ENCODE measurements at places on chromosomes 12 and 14.

- no peak for DNase-seq
Observed at GRCh38 chr14:47085678-47086077, 434.1 kb upstream of the RPL10L start.

GRCh38 chr12:47504775-47505446 lies 200.9 kb downstream of the RPAP3 start:
- DNase-seq, result peak; percentile 84

- DNase-seq, result no peak
Observed at GRCh38 chr12:71790331-71790730, 35.7 kb downstream of the RAB21 start.

DNA sequence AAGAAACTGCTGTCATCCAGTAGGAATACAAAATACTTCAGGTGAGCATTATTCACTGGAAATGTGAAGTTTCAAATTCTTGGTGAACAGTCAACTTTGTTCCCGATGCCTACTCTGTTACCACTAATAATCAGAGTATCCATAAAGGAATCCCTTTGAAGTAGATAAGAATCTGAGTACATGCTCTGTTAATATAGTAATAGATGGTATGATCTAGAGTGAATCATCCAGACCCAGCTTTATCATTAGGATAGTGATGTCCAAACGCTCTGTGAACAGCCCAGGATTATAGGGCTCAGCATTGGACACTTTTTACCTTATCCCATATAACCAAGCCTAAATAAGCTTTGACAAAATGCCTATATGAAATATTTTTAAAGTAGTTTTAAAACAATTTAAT lies 33.3 kb downstream of the PPP2R3C start:
- no peak for DNase-seq

DNA sequence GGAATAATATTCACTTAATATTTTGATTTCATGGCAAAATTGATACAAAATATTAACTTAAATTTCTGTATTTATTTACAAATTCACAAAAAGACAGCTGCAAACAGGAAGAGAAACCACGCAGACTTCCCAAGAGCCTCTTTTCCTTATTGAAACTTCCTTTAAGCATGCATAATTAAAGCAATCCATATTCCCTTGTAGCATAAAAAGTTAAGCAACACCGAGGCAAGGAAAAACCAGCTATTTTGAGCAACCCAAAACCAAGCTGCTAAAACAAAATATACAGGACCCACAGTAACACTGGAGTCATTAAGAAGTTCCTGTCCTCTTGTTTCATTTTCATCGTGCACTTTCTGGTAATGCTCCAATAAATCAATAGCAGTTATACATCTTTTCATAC lies 58.0 kb downstream of the EEA1 start:
- no peak for DNase-seq

DNA sequence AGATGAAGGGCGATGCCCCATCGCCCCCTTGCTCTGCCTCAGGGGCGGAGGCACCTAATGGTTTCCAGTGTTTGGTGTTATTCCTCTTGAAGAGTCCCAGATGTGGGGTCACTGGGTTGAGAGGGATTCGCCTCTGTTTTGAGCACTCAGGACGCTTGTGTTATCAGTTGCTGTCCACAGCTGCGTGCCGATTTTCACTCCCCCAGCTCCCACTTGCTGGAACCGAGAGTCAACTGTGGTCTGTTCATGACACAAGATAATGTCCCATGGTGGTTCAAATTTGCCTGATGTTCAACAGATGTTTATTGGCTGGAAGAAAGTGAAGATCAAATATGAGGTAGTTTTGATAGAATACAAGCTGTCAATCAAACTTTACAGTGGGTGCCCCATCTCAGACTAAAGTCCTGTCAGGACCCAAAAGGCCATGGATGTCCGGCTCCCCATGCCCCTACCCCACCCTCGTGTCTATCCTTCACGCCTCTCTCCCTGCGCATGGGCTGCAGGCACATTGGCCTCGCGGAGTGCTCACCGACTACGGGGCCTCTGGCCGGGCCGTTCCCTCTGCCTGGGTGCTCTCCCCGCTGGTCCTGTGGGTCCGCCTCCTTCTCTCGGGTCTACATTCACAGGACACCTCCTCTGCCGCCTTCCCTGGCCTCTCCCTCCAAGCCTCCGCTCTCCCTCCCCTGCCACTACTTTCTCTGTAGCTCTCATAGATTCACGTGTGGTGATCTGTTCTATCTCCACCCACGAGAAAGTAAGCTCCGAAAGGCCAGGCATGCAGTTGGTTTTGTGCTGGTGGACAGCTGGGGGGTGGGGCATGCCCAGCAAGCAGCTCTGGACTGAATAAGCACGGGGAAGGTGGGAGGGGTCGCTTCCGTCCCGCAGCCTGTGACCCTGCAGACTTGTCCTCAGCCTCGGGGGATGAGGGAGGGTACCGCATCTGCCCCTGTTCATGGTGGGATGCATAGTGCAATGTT lies 6.8 kb upstream of the TRAF3 start:
- no peak for DNase-seq

- peak; percentile 65 for DNase-seq
Observed at GRCh38 chr12:121334513-121335343, 17.5 kb downstream of the ANAPC5 start.

GRCh38 chr14:28975084-28975483 lies 208.5 kb downstream of the FOXG1 start:
- DNase-seq, result no peak

- peak; percentile 24 for DNase-seq
Observed at GRCh38 chr12:57985685-57986084, 44.3 kb downstream of the ATP23 start.

- DNase-seq, result peak; percentile 25
Observed at GRCh38 chr14:24734917-24735500, 101.0 kb upstream of the GZMB start.

GRCh38 chr12:107092669-107093416 lies 506 bp downstream of the CRY1 start:
- DNase-seq, result peak; percentile 58

GRCh38 chr12:1474041-1474573 lies 120.3 kb downstream of the FBXL14 start:
- DNase-seq, result peak; percentile 99

DNA sequence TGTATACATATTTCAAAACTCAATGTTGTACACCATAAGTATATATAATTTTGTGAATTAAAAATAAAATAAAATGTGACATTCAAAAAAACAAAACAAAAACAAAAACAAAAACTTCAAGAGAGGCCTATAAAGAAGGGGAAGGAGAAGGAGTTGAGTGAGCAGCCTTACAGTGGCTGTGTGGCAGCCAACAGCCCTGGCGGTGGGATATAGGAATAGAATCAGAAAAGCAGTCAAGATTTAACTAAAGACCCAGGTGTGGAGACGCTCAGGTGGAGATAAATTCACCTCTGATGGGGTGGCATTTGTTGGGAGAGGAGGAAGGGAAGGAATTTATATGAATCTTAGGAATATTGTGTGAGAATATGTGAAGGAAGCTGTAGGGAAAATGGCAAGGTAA lies 41.8 kb upstream of the E2F7 start:
- DNase-seq, result no peak

DNA sequence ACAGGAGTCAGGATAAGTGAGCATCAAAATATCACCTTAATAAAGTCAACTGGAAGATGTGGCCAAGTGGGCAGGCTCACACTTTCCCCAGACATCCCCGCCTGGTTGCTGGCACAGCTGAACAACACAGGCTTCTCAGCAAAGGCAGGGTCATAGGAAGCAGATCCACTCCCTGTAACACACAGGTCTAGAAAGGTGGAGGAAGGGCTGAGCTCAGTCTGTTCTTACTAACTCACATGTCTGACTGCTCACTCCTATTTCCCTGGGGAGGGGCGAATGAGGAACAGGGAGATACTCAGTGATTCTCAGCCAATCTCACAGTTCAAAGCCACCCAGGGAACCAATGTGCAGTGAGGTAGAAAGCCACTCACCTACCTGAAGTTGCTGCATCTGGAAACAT lies 45.0 kb upstream of the AMN1 start:
- DNase-seq, result no peak

GRCh38 chr12:43836475-43836989 lies 651 bp downstream of the TMEM117 start:
- peak; percentile 30 for DNase-seq

DNA sequence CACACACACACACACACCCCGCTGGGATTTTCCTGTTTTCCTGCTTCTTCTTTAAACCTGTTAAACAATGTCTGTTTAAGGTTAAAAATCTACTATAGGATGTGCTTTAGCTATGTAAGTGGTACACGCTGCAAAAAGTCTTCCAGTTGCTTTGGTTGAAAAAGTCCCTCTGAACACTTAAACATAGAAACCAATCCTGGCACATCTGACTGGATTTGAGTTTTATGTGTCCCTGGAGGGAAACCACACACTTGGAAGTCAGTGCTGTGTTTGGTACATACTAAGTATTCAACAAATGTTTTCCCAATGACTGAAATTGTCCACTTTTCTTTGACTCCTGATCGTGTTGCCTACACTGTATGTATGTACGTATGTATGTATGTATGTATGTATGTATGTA lies 22.0 kb downstream of the CFL2 start:
- DNase-seq, result no peak

- no peak for DNase-seq
Observed at GRCh38 chr12:82565966-82566365, 120.7 kb upstream of the TMTC2 start.

DNA sequence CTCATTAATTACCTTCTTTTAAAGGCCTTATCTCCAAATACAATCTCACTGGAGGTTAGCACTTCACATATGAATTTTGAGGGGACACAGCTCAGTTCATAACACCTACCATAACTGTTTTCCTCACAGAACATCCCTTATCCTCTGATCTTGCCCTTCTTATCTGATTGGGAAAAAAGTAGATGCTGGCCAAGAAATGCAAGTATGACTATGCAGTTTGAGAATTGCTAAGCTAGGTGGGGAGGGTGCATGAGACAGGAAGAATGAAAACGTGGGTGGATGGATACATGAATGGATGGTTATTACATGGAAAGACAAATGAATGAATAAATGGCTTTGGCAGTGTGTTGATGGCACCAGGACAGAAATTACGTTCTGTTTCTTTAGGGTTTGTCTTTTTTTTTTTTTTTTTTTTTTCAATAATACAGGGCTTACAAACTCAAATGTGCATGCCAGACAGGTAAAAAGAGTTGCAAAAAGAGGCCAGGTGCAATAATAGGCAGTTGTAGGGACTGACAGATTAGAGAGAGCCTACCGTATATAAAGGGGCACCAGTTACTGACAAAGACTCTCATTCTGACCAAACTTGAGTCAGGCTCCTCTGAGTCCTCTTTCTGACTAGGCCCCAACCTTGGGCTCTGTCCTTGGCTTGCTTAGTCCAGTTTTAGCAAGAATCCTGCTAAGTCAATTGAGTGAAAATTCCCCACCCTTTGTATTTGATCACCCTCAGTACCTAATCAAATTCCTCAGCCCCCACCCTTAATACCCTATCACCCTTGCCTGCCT lies 304.9 kb downstream of the ZFP36L1 start:
- peak; percentile 76 for DNase-seq

DNA sequence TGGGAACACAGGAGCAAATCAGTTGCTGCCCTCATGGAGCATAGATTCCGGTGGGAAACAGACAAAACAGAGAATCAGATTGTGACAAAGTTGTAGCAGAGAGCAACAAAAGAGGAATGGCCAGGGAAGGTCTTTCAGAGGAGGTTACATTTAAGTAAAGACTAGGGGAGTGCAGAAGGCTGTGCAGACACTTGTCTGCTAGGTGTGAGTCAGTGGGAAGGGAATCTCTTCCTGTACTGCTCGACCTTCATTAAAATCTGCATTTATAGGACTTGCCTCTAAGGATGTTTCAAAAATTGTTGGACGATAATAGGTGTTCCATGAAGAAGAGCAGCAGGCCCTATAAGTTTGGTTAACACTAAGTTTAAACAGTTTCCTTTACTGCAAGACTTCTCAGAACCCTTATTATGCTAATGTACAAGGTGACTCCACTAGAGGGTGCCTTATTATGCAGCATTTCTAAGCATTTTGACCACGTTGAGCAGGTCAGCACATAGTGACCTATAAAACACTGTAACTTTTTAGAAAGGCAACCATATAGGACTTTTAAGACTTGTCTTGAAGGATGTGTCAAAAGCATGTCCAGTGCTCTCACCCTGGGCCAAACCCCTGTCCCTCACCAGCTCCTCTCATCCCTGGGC lies 91.8 kb upstream of the RIC8B start:
- DNase-seq, result peak; percentile 47

- DNase-seq, result no peak
Observed at GRCh38 chr14:88324491-88324890, 1.4 kb upstream of the KCNK10 start.

DNA sequence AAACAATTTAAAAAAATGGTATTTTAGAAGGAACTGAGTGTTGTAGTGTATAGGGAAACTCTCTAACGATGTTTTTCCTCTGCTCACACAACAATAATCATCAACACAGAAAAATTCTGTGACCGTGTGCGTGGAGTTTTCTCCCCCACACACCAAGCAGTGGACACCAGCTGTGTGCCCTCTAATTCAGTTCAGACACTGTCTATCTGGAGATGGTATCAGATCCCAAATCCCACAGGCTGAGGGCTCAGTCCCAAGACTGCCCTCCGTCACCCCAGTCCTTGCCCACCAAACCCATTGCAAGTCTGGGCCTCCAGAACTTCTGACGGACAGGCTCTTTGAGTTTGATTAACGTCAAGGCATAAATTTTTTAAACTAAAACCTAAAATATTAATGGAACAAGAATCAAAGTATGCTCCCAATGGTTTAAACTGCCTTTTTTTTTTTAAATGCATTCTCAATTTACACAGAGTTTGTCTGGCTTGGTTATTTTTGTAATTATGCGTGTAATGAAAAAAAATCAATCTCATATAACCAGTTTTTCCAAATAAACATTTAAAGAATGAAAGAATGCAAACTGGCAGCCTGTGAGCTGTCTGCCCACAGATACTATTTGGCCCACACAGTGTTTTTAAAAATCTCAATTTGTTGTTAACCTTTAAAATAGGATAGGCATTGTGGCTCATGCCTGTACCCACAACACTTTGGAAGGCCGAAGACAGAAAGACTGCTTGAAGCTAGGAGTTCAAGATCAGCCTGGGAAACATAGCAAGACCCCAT lies 19.2 kb downstream of the BLTP3B start:
- no peak for DNase-seq

- peak; percentile 76 for DNase-seq
Observed at GRCh38 chr14:95500772-95501401, 15.6 kb downstream of the SYNE3 start.

GRCh38 chr14:71739273-71739990 lies 192.8 kb upstream of the RGS6 start:
- DNase-seq, result peak; percentile 44

DNA sequence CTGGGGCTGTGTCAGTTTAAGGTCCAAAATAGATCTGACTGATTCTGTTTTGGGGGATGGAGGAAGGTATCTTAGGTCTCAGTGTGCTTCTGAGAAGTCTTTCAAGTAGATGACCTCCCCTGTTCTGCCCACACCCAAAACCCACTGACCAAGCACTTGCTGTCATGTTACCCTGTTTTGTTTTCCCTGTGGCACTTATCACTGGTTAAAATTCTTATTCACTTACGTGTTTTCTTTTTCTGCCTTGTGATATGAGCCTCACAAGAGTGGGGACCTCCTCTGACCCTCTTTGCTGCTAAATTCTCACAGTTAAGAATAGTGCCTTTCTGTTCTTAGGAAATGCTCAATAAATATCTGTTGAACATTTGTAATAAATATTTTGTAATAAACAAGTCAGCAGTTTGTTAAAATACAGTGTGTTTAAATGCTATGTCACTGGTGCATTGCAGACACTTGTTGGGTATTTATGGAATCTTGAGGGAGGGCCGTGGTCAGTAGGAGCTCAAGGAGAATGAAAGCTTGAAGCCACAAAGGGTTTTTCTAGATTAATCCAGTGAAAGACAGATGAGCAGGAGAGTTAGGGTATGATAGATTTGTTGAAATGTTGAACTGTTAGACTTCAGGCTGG lies 20.9 kb downstream of the PLEKHA5 start:
- peak; percentile 72 for DNase-seq
